ENCODE measurements at places on chromosomes 11 and 22.

DNA sequence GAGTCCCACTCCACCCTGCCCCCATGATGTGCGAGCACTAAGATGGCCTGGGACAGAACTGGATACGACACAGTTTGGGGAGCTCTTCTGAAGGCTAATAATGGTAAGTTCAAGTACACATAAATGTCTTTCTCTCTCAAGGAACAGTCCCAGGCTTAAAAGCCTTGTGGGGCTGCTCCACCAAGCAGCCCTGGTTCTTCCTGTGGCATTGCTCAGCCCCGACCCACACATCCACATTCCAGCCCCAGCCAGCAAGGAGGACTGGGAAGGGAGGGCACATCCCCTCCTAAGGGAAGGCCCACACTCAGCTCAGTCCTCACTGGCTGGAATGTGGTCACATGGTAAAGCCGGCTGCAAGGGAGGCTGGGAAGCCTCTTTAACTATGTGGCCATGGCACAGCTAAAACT is 13.3 kb upstream of the MB start:
- DNase-seq, result no peak

DNA sequence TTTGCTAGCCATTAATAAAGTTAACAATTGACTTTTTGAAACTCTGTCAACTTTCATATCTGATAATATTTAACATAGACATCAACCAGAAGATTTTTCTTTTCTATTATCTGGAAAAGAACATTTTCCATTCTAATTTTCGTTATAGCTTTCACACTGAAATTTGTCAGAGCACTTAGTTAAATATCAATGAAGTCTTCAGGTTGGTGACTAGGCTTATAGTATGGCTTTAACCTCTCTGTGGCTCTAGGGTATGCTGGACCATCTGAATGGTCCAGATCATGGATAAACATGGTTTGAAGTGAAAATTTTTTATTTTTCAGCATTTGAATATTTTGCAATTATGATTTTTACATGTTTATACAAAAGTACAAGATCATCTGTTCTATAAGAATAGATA is 548.1 kb downstream of the CNTN5 start:
- no peak for DNase-seq

DNA sequence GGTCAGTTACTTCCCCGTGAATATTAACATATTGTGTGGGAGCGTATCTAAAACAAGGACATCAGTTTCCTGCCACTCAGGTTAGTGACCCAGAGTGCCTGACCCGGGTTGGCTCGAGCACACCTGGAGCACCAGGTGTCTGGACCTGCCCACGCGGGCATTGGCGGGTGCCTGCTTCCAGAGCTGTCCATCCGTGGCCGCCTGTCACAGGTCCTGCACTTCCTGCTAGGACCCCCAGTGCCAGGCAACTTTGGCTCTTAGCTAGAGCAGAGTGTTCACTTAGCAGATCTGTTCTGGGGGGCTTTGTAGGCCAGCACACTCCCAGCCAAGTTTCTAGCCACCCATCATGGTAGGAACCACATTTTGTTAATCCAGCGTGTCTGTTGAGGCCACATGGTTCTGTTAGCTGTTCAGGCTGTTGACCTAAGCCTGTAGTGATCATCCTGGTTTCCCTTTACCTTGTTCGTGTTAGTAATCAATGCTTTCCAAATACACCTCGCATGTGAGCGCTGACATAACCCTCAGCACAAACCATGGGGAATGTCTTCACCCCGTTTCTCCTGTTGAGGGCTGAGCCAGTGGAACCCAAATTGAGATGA is 29.5 kb downstream of the MOV10L1 start:
- DNase-seq, result no peak

GRCh38 chr22:22995166-22995565 is 75.2 kb upstream of the GNAZ start:
- DNase-seq, result no peak

DNA sequence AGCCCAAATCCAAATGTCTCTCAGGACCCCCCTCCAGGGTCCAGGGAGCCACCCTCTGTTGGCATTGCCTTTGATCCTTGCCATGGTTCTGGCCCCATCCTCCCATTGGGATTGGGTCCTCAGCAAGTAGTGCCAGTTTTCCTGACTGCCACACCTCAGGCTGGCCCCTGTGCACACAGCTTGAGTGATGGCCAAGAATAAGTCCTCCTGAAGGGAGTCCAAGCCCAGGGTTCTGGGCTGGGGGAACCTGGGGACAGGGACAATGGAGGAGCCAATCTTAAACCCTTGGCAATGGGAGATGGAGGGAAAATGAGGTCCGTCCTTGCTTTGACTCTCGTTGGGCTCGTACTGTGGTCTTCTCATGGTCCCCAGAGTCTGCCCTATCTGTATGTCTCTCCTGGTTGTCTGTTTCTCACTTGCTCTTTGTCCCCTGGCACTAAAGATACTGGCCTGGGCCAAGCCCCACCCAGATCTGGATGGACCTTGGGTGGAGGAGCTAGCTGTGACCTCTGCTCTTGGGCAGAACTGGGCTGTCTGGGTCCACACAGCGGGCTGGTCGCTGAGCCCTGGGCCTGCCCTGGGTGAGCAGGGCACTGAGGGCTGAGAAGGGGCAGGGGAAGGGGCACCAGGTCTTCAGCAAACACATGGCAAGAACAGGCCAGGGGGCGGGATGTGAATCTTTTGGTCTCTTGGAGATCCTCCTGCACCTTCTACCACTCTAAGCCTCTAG is 2.9 kb downstream of the SOX10 start:
- DNase-seq, result no peak

GRCh38 chr11:28447226-28447625 is 339.0 kb downstream of the METTL15 start:
- DNase-seq, result no peak

DNA sequence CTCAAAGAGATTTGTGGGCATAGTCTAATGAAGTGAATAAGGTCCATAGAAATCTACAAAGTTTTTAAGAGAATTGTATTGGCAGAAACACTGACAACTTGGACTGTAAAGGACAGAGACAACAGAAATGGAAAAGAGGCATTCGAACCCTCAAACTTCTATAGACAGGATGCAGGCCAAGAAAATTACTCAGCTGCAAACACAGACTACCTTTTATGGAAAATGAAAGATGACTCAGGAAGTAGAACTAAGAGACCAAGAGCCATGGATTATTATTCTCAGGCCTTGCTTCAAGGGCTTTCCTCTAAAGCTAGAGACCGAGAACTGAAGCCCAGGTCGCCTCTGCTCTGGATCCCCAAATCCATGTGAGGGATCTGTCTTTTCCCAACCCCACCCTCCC is 3.8 kb upstream of the PELI3 start:
- DNase-seq, result no peak

Measured in NCI-H1436 (cell line).